Activated CD4-positive, alpha-beta T cell treated with anti-CD3 and anti-CD28 coated beads, Interleukin-2, amount 50 U/mL, for 16 hours (primary cell): ENCODE measurements at places on chromosomes 3 and 15.

GRCh38 chr3:59262076-59262498, 212.3 kb upstream of the CFAP20DC start:
- no peak for DNase-seq

DNA sequence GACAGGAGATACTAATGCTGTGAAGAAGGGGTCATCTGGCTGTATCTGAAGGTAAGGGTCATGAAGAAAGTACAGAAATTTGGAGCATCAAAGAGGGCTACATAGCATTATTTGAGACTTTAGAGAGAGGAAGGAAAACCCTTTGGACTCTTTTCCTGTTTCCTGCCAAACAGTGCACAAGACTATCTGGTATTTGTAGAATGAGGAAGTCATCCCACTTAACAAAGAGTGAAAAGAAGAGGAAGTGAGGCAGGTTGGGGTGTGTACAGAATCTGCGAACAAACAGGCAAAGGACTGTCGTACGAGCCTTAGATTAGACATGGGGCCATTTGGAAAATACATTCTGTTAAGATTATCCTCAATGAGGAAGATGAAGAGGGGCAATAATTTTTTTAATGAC, 546.8 kb upstream of the EPHA6 start:
- no peak for DNase-seq

DNA sequence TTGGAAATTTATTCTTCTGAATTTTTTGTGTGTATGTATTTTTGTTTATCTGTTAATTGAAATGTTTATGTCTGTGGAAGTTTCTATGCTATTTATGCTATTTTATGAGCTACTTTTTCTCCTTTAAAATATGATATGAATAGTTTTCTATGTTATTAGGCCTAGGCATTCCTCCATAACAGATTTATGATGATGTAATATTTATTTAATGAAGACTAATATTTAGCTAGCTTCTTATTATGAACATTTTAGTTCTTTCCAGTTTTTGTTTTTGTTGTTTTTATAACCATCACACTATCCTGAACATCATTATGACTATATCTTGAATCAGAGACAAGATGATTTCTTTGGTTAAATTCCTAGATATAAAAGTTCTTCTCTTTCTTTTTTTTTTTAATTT, 70.7 kb downstream of the P2RY1 start:
- DNase-seq = no peak

- DNase-seq = no peak
Observed at GRCh38 chr3:63279005-63279841, 1.1 kb downstream of the SYNPR start.

DNA sequence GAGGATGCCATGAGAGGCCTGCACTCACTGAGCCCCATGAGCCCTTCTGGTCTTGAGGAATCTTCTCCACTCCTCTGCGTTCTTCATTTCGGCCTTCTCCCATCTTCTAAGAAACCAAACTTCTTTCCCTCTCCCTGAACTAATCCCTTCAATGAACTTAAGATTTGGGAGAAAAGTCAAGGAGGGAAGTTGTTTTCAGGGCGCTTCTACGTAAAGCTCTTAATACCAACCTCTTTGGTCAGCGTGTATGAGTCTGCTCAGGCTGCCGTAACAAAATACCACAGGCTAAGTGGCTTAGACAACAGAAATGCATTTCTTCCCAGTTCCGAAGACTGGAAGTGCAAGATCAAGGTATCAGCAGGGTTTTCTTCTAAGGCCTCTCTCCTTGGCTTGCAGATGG, 13.8 kb upstream of the PSMD6 start:
- no peak for DNase-seq

DNA sequence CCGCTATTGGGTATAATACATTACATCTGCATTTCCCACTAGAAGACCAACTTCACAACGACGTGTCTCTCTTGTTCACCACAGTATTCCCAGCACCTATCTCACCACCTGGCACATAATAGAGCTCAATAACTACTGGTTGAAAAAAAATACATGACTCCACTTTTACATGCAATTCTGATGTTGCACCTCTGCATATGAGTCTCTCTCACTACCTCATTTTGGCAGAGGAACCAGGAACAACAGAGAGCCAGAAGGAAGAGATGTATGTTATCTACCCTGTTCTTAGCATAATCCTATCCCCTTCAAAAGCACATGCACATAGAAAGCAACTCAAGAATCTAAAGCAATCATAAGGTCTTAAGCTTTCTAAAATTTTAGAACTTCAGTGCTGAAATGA, 61.6 kb downstream of the SHQ1 start:
- DNase-seq = no peak

- DNase-seq = no peak
Observed at GRCh38 chr3:158801201-158801600, 653 bp upstream of the MFSD1 start.
